CD4-positive, alpha-beta T cell treated with Interleukin-1 beta for 1 hour (primary cell): ENCODE measurements at places on chromosomes 1 and 21.

DNA sequence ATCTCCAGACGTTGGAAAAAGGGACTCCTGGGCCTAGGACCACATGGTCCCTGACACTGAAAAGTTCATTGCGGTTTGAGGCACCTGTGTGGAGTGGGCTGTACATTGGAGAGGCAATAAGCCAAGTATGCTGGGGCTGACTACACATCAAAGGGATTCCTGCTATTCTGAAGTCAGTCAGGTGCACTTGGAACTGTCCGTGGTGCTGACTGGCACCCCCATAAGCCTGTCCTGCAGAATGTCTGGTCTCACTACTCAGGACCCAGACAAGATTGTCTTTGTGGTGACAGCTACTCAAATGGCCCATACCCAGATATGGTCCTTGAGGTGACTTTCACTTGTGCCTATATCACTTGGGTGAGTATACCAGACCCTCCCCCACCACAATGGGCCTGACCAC lies 150.6 kb downstream of the RWDD3 start:
- DNase-seq = no peak

DNA sequence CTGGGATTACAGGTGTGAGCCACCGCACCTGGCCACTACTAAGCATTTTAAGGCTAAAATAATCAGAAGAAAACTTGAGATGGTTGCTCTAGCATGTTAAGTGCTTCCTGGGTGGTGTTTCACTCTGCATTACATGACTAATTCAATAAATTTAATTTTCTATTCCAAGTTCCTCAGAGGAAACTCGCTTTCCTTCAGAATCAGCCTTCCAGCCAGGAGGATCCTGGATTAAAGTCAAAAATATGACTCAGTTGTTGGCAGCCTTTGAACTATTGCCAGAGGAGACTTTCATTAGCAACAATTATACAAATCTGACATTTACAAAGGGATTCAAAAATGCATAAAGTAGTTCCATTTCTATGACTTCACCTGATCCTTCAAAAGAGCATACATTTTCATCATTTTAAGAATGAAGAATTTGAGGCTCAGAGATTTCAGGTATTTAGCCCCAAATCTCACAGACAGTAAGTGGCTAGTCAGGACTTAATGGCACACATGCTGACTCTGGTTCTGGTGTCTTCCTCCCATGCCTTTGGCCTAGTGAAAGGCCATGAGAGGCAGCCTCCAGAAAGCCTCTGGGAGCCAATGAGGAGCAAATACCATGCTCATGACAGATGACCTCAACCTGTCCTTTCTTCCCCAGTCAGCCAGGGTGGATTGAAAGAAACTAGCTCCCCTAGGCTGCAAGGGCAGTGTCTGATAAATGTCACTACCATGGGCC lies 115.7 kb downstream of the MAP3K21 start:
- no peak for DNase-seq

DNA sequence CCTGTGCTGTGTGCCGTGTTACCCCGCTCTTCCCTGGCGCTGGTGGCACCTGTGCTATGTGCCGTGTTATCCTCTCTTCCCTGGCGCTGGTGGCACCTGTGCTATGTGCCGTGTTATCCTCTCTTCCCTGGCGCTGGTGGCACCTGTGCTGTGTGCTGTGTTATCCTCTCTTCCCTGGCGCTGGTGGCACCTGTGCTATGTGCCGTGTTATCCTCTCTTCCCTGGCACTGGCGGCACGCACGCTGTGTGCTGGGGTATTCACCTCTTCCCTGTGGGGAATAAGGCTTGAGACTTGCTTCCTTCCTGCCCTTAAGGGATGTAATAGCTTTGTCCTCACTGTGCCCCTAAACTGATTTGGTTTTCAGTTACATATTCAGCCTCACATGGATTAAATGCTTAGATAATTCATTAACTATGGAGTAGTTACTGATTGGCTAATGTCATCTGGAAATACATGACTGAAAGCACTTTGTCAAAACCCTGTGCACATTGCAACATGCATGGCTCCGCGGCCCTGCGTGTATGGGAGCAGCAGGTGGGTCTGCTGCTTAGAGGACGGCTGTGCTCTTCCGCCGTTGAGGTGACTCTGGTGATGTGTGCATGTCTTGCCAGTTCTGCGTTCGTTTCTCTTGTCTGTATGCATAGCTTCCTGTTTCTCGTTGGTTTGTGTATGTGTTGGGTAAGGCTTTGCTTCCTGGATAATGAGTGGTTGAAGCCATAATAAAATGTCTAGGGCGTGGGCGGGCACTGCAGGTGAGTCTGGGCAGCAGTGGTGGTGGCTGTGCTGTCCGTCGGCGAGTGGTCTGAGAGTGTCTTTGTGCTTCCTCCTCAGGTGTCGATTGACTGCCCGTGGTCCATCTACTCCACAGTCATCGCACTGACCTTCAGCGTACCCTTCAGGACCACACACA lies 17.9 kb upstream of the PWP2 start:
- DNase-seq = peak; percentile 69

DNA sequence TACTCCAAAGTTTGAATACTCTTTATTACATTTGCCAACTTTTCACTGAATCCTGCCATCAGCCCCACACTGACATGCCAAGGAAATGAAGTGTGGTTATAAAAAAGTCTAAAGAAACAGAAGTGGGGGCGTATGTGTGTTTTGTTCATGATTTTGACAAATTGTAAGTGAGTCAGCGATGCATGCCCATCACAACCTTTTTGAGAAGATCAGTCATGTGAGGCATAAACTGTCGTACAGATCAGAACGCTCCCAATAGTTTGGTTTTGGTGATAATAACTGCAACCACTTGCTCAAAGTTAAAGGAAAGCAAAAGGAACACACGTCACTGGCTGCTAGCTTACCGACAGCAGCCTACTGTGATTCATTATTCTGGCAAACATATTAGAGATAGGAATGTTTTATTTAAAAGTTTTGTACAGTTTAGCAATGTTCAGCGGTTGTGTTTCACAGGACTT lies 95.6 kb downstream of the RGS2 start:
- no peak for DNase-seq

DNA sequence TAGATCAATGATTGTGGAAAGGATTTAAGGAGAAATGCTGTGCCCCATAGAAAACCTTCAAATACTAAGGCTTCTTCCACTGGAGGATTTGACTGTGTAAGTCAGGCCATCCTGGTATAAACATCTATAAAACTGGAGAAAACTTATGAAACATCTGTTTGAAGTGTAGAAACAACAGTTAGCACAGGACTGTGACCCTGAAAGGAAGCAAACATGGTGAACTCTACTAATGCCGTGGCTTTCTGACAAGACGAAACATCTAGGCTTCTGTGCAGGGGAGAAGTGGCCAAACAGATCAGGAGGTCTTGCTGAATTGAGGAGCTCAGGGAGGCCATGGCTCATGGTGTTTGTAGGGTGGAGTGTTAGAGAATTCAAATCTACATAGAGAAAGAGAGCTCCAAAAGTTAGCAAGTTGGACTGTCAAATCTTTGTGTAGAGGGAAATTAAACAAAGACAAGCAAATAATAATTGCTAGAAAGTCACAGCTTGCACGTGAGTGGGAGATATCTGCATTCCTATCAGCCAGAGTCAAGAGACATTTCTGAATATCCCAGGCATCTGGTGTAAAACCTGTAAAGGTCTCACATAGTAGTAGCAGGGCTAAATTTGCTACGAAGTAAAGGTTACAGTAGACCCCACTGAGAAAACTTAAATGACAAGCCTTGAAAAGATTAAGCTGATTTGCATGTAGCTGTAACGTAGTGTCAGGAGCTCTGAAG lies 566.8 kb upstream of the B3GALT2 start:
- DNase-seq = no peak

DNA sequence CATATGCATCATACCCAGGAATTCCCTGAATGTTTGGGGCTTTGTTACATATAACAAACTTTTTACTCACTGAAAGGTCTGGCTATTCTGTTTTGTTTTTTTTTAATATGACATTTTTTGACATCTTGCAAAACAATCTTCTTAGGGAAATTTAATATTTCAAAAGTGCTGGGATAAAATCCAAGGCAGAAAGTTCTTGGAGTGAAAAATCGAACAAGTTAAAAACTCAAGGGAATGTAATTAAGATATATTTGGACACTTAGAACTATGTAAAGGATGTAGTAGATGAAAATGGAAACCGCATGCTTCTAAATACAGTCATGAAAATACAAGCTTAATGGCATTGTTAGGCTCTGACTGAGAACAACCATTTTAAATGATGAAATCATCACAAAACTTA lies 8.6 kb downstream of the CHODL start:
- DNase-seq = no peak

DNA sequence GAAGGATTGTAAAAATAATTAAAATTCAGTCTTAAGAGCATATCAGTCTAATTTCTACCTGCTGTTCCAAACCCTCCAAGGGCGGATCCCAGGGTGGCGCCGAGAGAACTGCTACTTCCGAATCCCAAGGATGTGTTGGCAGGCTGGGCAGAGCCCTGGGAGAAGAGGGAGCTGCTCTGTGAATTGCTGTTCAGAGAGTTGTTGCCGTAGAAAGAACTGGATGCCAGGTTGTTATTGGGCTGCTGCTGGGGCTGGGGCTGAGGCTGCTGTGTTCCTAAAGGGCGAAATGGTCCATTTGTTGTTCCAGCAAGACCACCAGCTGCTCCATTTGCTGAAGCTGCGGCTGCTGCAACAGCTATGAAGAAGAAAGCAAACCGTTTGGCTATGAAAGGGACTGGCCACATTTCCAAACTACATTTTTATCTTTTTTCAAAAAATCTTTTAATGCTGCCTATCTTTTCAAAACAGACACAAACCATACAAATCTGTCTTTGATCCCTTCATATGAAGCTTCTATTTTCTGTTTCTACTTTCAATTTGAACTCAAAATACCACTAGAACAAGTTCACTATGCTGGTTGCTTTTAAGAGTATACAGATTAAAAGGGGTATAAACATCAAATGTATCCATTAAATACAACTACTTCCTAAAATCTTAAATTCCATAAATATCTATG lies 57.5 kb upstream of the SDC3 start:
- no peak for DNase-seq

GRCh38 chr21:17640821-17641220 lies 28.1 kb upstream of the BTG3 start:
- no peak for DNase-seq

DNA sequence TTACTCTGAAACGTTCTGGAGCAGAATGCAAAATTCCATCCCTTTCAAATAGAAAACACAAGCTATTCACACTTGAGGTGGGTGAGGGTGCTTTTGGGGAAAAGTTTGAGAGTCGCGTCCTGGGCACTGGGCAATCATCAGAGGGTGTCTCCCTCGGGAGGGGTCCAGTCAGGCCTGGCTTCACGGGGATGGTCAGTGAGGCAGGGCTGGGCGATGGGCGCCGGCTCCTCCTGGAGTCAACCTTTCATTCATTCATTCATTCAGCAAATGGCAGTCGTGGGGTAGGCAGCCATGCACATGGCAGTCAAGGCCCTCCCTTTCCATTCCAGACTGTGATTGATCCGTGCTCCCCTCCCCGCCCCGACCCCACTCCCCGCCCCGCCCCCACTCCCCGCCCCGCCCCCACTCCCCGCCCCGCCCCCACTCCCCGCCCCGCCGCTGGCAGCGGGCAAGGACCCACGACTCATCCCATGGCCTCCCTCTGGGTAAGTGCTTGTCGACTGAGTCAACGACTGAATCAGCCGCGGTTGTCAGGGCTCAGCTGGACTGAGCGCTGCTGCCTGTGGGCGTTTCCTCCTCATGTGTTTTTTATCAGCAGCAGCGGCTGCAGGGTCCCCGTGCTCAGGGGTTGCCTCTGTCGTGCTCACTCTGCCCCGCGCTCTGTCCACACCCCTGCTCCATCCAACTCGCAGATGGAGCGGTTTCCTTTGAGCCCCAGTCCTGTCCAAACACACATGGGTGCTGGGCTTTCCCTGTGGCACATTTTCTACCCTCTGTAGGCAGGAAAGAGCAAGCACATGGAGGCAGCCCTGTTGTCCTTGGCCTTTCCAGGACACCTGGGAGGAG lies 12.5 kb upstream of the SPSB1 start:
- DNase-seq = no peak

- no peak for DNase-seq
These were observed 3.5 kb downstream of the PDE9A start for GRCh38 chr21:42656872-42657271.

DNA sequence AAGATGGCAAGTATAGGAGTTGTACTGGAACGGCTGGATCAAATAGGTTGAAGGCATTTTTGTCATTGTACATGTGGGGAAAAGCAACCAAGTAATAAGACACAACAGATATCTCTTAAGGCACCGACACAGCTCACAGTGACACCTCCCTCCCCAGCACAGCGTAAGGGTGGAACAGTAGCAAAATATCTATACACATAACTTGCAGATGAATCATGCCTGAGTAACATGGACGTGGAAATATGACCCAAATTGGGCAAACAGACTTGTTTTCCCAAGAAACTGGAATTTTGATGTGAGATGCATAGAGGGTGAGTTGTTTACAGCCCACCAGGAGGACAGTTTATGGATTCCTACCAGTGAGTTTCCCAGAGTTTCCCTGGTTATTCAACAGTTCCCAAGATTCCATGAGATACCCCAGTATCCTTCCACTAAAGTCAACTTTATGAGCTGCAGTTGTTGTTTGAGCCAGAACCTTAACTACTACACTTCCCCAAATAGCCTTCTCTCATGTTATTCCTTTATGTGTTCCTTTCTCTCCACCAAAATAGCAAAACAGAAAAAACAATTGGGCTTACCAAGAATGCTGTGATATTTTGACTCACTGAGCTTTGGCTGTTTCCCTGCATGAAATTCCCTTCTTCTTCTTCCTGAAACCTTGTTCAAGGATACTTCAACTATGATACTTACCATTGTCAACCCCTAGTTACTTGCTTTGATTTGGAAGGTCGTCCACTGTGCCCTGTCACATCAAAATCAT lies 7.1 kb upstream of the DR1 start:
- DNase-seq = no peak

- DNase-seq = no peak
These were observed 683.4 kb downstream of the PTPRC start for GRCh38 chr1:199322278-199322677.

DNA sequence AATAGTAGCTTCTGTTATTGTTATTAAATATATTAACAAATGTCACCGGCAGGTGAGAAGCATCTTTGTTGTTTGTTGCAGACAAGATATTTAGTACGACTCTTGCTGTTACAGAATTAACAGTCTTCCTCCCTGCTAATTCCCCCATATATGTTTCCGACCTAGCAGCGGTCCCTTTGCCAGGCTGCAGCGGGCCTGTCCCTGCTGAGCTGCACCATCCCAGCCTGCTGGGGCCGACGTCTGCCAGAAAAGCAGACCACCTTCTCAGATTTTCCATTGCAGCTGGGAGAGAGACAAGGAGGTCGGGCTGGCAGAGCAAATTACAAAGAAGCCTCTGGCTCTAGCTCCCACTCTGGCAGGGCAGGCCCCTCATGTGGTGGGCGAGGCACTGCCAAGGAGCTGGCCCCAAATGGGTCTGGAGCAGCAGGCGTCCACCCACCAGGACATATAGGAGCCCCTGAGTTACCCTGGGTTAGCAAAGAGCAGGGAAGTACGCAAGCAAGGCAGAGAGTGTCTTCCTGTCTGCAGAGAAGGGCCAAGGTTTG lies 142.7 kb downstream of the FOXD2 start:
- DNase-seq = no peak
